ENCODE measurements at places on chromosomes 6 and 20.

DNA sequence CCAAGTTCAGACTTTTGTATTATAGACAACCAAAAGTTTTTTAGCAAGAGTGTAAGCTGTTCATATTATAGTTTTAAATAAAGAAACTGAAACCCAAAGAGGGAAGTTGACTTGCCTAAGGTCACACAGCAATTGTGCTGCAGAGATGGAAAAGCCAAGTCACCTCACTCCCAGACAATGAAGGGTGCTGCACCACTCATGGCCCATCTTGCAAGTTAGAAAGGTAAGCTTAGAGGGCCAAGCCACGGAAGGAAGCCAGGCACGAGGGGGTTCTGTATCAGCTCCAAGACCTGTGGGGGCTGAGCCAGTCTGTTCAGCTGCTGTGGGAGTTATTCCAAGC lies 860 bp downstream of the DEFB124 start:
- no peak for DNase-seq

DNA sequence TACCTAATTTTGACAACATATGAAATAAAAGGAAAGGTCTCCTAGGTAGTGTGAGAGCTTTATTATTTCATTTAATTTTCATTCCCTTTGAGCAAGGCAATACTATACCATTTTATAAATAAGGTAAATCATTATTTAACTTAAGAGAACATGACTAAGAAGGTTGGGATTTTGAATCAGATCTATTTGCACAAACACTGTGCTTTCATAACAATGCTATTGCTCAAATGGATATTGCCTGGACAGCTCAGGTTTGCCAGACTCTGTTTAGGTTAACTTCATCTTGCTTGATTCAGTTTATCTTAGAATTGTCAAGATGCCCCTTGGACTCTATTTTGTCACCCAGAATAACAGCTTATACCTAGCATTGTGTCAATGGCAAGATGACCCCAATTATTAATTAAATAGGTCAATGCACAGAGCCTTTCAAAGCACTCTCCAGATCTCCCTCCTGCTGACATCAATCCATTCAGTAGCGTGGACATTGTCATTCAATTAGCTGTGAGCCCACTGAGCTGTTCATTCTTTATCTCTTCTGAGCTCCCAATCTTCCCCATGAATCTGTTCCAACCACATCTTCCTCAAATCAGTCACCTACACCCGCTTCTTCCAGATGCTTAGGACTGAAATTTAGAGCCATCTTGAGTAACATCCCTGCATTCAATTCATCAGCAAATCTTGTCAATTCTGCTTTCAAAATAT lies 42.1 kb upstream of the TMEM30A start:
- no peak for DNase-seq

GRCh38 chr6:53932516-53932915 lies 137.7 kb downstream of the LRRC1 start:
- no peak for DNase-seq

GRCh38 chr6:122669868-122670267 lies 59.7 kb downstream of the PKIB start:
- no peak for DNase-seq

DNA sequence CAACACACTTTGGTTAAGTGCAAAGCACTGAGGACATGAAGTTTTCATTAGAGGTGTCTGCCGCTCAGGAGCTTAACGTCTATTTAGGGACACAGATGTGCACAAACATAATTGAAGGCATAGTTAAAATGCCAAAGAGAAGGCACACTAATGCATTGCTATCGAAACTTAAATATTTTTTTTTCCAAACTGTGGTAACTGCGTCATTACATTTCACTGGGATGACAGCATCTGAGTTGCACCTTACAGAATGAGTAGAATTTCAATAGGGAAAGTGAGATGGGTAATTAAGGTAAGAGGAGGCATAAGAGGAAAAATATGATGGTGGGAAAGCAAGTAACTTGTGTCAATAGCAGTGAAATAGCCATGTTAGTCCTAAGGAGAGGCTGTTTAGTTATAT lies 75.1 kb upstream of the ADGRG6 start:
- no peak for DNase-seq

DNA sequence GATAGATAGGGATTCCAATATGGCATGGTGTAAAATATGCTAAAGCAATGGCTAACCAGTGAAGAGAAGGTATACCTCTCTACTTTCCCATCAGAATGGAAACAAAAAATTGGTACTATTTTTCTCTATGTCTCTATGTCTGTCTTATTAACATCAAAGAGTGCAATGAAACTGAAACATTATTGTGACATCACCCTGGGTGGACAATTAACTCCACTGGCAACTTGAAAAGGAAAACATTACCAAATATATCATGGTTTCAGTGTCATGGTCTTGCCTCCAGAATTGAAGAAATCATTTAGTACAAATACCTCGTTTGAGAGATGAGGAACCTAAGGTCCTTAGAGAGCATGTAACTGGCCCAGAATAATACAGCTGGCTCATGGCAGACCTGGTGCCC lies 1132.5 kb upstream of the MAP3K7 start:
- no peak for DNase-seq

GRCh38 chr20:848193-848592 lies 14.7 kb downstream of the FAM110A start:
- no peak for DNase-seq

- DNase-seq = no peak
These were observed 453.6 kb upstream of the FLRT3 start for GRCh38 chr20:14790771-14791620.

GRCh38 chr6:52909531-52909930 lies at the start of gene GSTA3:
Gene GSTA3, minus strand, starts transcription at chr6:52909698. Its CDS starts 3,864 bp downstream, at chr6:52905834.
- no peak for DNase-seq

- no peak for DNase-seq
These were observed 11.9 kb downstream of the SLX4IP start for GRCh38 chr20:10447028-10447427.

GRCh38 chr20:11585752-11586352 lies 331.8 kb upstream of the BTBD3 start:
- DNase-seq = no peak

- no peak for DNase-seq
These were observed 547.8 kb downstream of the TENT5A start for GRCh38 chr6:81204731-81205130.

- DNase-seq = no peak
These were observed 61.4 kb upstream of the LOC128125822 start for GRCh38 chr6:63510849-63511248.

DNA sequence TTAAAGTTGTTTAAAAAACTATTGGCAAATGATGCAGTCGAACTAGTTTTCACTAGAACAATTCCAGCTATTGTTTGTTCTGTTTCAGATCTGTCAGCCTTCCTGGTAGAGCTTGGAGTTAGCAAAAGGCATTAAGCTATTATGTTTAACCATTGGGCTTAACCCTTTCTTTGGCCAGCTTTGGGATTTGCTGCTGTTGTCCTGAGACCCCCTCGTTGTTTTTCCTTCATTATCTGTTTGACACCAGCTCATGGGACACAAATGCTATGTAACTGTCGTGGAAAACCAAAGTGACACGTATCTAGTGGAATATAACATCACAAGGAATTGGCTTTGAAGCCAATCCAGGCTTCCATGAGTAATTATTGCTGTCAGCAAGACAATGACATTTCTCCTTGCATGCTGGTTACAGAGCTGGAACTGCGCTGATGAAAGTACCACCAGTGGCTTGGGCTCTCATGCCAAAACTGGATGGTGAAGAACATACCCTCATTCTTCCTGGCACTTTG lies 96.0 kb downstream of the EYA2 start:
- DNase-seq = no peak

GRCh38 chr6:98576791-98577190 lies 257.6 kb upstream of the POU3F2 start:
- no peak for DNase-seq

- no peak for DNase-seq
These were observed 75.2 kb downstream of the RAMACL start for GRCh38 chr6:166511316-166511715.

- peak; percentile 27 for DNase-seq
These were observed 110.3 kb upstream of the BTBD3 start for GRCh38 chr20:11807054-11808048.

- no peak for DNase-seq
These were observed 467.4 kb upstream of the PLCB4 start for GRCh38 chr20:8601542-8601912.

- no peak for DNase-seq
These were observed 449.2 kb downstream of the GJA1 start for GRCh38 chr6:121884620-121885019.

GRCh38 chr6:98977671-98978292 lies 30.0 kb upstream of the FBXL4 start:
- no peak for DNase-seq

DNA sequence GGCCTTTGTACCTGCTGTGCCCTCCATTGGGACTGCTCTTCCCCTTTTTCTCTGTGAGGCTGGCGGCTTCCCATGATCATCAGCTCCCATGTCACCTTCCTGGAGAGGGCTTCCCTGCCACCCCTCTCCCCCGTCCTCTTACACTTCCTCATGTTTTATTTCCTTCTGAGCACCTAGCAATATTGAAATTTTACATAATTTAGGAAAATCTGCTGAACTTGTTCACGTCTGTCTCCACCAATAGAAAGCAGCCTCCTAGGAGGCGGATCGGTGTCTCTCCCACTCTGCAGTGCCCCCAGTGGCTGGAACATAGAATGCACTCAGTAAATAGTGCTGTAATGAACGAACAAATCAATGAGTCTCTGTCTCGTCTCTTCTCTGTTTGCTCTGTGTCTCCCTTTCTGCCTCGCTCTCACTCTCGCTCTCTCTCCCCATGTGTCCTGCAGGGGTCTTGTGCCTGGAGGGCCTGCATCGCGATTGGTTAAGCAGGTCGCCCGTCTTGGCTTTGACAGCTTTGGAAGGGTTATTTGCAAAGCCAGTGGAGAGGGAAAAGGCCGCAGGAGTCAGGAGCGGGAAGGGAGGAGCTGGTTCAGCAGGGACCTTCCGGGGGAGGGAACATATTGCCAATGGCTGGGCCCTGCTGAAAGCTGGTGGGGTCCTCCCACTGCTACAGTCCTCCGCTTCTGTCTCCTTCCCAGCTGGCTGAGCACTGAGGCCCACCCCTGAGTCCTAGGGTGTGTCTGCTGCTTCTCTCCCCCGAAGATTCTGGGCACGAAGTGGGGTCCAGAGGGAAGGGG lies 12.1 kb upstream of the OCSTAMP start:
- DNase-seq = no peak

DNA sequence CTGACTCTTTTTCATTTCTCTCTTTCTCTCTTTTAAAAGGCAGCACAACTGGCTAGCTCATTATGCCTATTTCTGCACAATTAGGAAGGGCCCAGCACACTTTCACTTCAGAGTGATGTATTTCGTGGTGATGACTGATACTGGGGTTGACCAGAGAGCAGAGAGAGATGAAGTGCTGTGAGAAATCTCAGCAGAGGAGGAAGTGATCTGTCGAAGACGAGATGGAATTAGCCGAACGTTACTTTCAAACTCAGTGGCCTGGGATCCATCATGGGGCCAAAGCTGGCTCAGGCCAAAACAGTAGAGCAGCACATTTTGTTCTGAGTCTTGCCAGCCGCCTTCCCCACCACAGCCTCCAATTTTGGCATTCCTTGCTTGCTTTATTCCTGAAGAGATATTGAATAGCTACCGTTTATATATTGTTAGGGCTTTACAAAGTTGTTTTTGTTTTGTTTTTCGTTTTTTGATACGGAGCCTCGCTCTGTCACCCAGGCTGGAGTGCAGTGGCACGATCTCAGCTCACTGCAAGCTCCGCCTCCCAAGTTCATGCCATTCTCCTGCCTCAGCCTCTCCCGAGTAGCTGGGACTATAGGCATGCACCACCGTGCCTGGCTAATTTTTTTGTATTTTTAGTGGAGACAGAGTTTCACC lies 213.2 kb upstream of the ECI2 start:
- DNase-seq = no peak

GRCh38 chr20:1491281-1491840 lies at the start of gene SIRPB2:
Gene SIRPB2, minus strand, starts transcription at chr20:1491420. Its CDS starts 61 bp downstream, at chr20:1491359.
- DNase-seq = peak; percentile 85

DNA sequence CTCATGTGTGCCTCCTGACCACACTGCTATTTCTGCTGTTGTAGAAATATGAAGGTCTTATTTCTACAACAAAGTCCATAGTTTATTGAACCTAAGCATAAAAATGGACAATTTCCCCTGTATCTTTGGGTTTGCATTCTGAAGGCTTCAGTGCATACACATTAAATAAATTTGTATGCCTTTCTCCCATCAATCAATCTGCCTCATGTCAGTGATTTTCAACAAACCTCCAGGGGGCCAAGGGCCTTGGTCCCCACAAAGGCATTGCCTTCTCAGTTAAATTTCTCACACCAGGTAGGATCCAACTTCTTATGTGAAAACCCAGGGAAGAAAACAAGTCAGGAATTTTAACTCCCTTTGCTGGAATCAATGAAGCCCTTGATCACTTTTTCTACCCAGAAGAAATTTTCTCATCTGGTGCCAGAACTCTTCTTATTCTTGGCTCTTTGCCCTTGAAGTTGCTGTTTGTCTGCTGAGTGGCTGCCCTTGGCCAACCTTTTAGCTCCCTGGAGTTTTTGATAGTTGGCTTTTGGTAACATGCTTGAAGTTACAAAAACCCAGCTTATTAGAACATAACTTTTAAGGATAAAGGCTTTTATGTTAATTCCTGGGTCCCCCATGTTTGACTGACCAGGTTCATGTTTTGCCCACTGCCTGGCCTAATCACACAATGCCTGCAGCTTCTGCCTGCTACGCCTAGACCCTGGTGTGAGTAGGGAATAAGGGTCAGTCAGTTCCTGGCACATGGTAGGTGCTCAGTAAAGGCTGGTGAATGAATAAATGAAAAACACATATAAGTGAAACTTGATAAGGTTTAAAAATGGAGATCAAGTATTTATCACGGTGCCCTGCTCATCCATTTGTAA lies 37.0 kb downstream of the SHLD1 start:
- peak; percentile 20 for DNase-seq

- DNase-seq = no peak
These were observed 75.7 kb downstream of the TNFAIP3 start for GRCh38 chr6:137942736-137943135.

DNA sequence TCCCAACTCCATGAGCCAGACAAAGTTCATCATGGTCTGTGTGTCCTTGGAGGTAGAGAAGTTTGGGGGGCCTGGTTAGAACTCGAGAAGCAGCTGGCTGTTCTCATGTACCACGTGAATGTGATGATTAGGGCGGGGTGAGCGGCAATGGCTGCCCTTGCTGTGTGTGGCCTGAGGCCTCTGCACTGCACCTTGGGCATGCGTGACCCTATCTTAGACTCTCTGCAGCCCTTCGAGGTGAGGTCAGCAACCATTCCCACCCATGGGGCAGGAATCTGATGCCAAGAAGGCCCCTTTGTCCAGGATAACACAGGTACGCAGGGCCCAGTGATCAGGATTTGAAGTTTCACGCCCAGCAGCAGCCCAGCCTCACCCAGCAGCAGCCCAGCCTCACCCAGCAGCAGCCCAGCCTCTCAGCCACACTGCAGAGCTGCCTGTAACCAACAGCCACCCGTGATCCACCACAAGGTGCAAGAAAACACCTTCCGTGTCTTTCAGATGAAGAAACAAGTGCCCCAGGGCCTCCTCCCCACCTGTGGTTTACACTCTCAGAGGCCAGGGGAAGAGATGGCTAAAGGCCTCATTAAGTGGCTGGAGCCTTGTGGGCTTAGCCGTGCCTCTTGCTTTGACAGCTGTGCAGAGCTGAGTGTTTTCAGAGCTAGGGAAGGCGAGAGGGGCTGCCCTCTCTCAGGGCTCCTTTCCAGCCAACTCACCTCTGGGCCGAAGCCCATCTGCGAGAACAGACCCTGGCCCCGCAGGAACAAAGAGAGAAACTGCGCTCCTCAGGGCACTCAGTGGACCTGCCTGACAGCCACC lies 195.2 kb upstream of the CDH4 start:
- DNase-seq = no peak

Measured in pulmonary artery endothelial cell (primary cell).